Hair follicular keratinocyte (primary cell): ENCODE measurements at places on chromosomes 2 and 18. TPM values are rescaled to one million over a fixed set of nuclear protein-coding genes. Genes with fewer than 3 reads are reported as not detected.

The SLC4A5 gene
- not detected in 2 replicates for total RNA-seq

The PRSS56 gene
- not detected in 2 replicates for total RNA-seq

The FEV gene
- total RNA-seq, result not detected in 2 replicates

The TMEFF2 gene
- 0.08 TPM in 1 of 2 replicates, not detected in the other for total RNA-seq

The IL1F10 gene
- total RNA-seq, result 0.08 and 1.3 TPM in 2 replicates

The REV1 gene
- total RNA-seq, result 13.1 and 17.3 TPM in 2 replicates

The GALNT5 gene
- total RNA-seq, result 3.1 and 5.1 TPM in 2 replicates

The RUFY4 gene
- not detected in 2 replicates for total RNA-seq

The ABCG5 gene
- total RNA-seq, result not detected in 2 replicates

The GCG gene
- total RNA-seq, result not detected in 2 replicates

The CNDP1 gene
- not detected in 2 replicates for total RNA-seq

The MRPS5 gene
- 52.6 and 58.1 TPM in 2 replicates for total RNA-seq

The TRABD2A gene
- 0.87 and 5.7 TPM in 2 replicates for total RNA-seq

The ZCCHC2 gene
- 7.3 and 9.2 TPM in 2 replicates for total RNA-seq

The CXCR2 gene
- total RNA-seq, result not detected in 2 replicates

The RFTN2 gene
- not detected in 2 replicates for total RNA-seq

The GREB1 gene
- total RNA-seq, result 0.31 and 1.0 TPM in 2 replicates

The QPCT gene
- 9.7 and 32.3 TPM in 2 replicates for total RNA-seq

The TRMT61B gene
- total RNA-seq, result 8.4 and 11.3 TPM in 2 replicates

The ST6GAL2 gene
- 0.08 TPM in 1 of 2 replicates, not detected in the other for total RNA-seq

The CYRIA gene
- 0.30 and 0.31 TPM in 2 replicates for total RNA-seq

The NEURL3 gene
- total RNA-seq, result not detected in 2 replicates

The FSHR gene
- not detected in 2 replicates for total RNA-seq

The DIS3L2 gene
- total RNA-seq, result 10.4 and 17.8 TPM in 2 replicates
